ENCODE measurements at places on chromosomes 7 and 10.

- DNase-seq: no peak
Observed at GRCh38 chr10:131546086-131546810, 234.7 kb upstream of the TCERG1L start.

- no peak for DNase-seq
Observed at GRCh38 chr7:138478499-138478908, 18.4 kb downstream of the TRIM24 start.

DNA sequence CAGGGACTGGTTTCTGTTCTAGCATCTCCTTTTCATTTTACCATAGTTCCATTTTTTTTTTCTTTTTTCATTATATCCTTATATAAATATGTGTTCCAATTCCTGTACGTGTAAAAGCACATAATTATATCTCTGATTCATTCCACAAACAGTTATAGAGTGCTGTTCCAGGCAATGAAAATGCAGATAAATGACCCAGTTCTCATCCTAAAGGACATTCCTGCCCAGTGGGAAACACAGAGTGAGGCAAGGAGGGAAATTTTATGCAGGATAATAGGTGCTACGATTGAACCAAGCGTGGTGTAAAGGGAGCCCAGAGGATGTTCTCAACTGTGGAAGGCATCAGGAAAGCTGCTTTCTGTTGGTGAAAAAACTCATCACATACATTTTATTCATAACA is 408.1 kb downstream of the GATA3 start:
- no peak for DNase-seq

DNA sequence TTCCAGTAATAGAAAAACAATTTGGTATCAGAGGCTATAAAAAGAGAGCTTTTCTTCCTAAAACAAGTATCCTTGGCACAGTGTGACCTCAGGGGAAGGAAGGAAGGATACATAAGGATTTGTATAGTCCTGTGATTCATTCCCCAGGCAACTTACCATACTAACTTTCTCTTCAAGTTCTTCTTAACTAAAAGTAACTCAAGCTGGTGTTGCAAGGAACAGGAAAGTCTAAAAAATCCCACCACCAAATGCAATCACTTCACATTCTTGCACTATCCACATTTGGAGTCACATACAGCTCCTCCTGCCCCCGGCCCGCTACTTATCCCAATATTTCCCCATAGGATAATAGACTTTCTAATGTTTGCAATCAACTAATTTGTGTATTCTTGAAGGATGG is 84.8 kb downstream of the PRKAG2 start:
- peak; percentile 71 for DNase-seq

GRCh38 chr10:72007246-72007892 is 43.2 kb downstream of the CHST3 start:
- no peak for DNase-seq

DNA sequence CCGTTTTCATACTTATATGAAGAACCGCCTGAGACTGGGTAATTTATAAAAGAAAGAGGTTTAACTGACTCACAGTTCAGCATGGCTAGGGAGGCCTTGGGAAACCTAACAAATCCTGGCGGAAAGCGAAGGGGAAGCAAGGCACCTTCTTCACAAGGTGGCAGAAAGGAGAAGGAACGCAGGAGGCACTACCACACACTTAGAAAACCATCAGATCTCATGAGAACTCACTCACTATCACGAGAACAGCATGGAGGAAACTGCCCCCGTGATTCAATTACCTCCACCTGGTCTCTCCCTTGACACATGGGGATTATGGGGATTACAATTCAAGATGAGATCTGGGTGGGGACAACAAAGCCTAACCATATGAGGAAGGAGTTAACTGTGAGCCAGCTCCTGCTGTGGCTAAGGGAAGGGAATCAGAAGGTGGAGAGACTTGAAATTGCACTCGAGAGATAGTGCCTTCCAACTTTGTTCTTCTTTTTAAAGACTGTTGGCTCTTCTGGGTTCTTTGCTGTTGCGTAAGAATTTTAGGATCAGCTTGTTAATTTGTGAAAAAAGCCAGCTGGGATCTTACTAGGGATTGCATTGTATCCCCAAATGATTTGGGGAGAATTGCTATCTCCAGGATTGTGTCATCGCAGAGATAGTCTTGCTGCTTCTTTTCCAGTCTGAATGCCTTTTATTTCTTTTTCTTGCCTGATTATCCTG is 21.0 kb downstream of the OPTN start:
- DNase-seq: no peak

GRCh38 chr10:92829042-92829785 is 19.1 kb upstream of the EXOC6 start:
- no peak for DNase-seq

GRCh38 chr7:133911724-133912123 is 215.4 kb upstream of the LRGUK start:
- DNase-seq: no peak

- no peak for DNase-seq
Observed at GRCh38 chr10:25481467-25481866, 306.7 kb downstream of the GPR158 start.

- DNase-seq: no peak
Observed at GRCh38 chr7:51067258-51067657, 249.4 kb downstream of the COBL start.

DNA sequence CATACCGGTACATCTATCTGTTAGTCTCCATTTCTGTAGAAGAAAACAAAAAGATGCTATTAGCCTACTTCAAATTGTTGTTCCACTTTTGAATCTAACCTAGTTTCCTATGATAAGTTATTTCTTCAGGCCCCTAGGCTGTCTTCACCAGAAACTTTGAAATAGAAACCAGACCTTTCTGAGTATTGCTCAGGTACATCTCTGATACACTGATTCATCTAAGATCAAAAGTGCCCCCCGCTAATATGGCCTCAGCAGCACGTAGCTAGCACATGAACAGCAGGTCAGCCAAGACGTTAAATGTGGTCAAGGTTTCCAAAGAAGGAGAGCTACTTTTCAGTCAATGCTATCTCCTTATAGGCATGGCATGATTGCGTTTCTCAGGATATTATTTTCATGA is 23.6 kb downstream of the CTAGE6 start:
- DNase-seq: no peak

GRCh38 chr7:80316811-80317210 is 182.2 kb downstream of the GNAI1 start:
- no peak for DNase-seq

DNA sequence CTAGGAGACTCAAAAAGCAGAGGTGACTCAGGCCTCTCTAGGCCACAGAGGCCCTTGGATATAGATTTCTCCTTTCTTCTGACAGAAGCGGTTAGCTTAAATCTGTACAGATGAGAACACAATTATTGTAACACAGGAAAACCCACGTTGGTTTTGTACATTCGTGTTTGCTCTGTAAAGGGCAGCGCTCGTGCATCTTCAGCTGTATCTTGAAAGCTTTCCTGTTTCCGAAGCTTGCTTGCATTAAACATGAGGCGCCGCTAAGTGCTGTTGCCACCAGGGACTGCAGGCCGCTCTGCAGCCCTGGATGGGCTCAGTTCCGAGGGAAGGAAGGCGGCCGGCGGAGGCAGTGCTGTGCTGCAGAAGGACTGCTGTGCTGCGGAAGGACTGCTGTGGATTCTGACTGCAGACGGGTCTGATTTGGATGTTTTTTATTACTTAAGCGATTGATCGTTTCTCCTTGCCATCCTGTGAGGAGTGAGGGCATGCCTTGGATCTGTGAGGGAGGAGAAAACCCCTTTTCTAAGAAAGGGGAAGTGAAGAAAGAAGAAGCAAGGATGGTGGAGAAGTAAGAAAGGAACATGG is 53.3 kb downstream of the FHIP2A start:
- DNase-seq: peak; percentile 53

GRCh38 chr7:26117142-26117807 is 34.7 kb upstream of the NFE2L3 start:
- no peak for DNase-seq

GRCh38 chr10:62651341-62651740 is 153.2 kb upstream of the ADO start:
- DNase-seq: no peak
